Activated naive CD8-positive, alpha-beta T cell treated with anti-CD3 and anti-CD28 coated beads for 36 hours (primary cell): ENCODE measurements at places on chromosomes 13 and 19.

- DNase-seq: no peak
These were observed 40.4 kb upstream of the ZNF254 start for GRCh38 chr19:24046550-24046949.

- DNase-seq: no peak
These were observed 2.9 kb downstream of the RPS11 start for GRCh38 chr19:49499030-49499670.

- no peak for DNase-seq
These were observed 39.9 kb downstream of the SOX21 start for GRCh38 chr13:94672400-94672799.

DNA sequence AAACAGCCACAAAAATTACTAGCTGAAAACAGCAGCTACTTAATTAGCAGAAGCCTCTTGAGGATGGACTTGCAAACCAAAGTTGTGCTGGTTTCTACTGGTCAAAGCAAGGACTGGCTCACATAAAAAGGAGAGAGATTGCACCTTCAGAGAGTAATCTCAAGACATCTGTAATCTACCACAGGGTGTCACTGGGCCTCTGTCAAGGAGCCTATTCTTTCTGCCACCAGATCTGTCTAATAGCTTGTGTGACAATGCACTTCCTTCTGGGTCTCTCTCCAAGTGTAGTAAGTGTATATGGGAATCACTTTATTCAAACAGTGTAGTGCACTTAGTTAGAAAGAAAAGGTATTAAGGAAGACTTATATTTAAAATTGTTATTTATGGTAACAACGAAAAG is 24.4 kb upstream of the ZNF561 start:
- DNase-seq: no peak

DNA sequence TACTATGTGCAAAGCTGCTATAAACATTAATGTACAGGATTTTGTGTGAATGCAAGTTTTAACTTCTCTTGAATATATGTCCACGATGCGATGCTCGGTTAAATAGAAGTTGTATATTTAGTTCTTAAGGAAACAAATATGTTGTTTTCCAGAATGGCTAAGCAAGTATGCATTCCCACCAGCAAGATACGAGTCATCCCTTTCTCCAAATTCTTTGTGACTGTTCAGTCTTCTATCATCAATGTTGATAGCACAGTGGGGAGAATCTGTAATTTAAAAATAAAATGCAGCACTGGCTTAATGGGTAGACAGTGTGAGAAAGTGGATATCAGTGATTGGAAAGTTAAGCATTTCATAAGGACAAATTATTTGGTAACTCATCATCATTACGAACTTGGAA is 1340.8 kb downstream of the PCDH9 start:
- no peak for DNase-seq

- no peak for DNase-seq
These were observed 22.0 kb downstream of the ITGBL1 start for GRCh38 chr13:101474419-101474957.

DNA sequence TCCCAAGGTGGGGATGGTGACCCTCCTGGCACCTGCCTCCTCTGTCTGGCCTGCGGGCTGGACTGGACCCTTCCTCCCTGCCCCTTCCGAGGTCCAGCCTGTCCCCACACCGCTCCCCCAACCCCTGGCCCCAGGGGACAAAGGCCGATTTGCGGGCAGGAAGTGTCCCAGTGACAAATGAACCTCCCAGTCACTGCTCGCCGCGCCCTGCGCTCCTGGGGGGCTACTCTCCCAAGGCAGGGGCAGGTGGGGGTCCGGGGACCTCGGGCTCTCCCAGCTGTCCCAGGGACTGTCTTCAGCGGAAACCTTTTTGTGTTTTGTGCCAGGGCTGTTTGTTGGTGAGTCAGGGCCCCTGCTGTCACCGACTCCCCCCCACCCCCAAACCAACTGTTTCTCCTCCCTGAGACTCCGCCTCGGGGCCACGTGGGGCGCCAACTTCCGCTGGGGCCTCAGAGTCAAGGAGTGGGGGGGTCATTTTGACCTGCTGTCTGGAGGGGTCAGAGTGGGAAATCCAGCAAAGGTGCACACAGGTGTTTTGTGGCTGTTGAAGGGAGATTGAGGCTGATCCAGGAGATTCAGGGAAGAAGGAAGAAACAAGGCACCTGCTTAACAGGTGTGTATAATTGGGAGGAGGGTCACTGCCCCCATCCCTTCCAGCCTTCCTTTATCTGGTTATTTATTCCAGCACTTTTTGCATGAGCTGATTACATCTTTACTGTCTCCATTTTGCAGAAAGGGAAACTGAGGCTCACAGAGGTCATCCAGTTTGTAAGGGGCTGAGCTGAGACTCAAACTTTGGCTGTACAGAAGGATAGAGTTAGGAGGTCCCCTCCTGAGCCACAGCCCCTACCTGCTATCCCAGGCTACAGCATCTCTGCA is 831 bp downstream of the PGPEP1 start:
- peak; percentile 74 for DNase-seq

GRCh38 chr13:78976696-78977095 is 317.7 kb upstream of the OBI1 start:
- no peak for DNase-seq

GRCh38 chr13:26037302-26037701 is 14.5 kb downstream of the SHISA2 start:
- peak; percentile 18 for DNase-seq

DNA sequence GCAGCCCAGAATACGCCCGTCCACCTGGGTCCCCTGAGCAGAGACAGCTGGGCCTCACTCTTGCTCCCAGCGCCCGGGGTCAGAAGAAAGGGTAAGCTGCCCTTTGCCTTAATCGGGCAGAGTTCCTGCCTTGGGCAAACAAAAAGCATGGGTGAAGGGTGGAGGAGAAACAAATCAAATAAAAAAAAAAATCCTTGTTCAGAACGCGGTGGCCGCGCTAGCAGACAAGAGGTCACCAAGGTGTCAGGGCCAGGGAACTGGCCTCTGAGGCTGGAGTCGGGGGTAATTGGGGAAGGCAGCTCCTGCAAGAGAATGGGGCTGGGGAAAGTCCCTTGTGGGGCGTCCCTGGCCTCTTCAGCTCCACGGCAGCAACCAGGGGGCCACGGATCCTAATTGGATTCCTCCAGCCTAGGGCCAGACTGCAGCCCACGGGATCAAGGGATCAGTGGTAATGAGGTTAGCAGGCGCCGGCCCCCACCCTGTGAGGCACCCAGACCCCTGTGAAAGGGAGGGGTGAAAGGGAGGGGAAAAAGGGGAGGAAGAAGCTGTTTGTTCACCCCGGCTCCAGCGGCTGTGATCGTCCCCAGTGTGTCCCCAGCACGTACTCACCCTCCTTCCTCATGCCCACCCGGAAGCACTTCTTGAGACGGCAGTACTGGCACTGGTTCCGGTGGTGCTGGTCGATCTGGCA is 5.5 kb downstream of the NR2F6 start:
- no peak for DNase-seq

GRCh38 chr19:1376415-1376805 is 7.3 kb upstream of the NDUFS7 start:
- no peak for DNase-seq

DNA sequence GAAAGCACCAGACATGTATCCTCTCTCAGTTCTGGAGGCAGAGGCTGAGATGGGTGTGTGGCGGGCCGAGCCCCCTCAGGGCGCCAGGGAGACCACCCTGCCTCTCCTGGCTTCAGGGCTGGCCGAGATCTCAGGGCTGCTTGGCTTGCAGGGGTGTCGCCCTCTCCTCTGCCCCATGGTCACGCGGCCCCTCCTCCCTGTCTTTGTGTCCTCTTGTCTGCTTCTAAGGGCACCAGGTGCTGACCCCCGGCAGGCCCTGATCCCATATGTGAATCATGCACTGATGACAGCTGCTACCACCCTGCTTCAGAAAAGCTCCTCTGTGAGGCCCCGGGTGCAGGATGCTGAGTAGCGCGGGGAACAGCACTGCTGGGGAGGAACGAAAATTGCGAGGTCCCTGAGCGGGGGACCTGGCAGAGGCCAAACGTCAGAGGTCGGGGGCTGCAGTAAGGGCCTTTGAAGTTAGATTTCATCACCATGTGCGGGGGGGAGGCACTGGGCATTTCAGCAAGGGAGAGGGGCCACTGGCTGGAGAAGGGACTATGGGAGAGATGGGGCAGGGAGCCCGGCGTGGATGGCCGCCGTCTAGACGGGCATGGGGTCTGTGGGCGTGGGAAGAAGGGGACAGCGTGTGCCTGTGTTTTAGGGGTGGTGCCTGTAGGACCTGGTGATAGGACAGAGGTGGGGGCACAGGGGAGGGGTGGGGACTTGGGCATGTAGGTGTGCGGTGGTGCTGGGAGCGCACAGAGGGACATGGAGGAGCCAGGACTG is 125.2 kb downstream of the KDM4B start:
- no peak for DNase-seq

DNA sequence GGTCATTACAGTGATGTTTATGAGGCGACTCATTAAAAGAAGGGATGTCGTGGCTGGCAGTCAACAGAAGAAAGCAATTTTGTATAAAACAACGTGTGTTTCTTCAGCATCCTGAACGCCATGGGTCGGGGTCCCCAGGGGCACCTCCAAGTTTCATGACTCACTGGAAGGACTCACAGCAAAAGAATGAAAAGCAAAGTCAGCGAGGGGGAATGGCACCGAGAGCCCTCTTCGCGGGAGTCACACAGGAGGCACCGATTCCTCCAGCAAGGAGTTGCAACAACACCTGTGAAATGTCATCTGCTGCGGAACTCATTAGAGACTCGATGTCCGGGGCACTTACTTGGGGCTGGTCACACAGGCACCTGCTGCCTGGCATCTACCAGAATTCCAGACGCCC is 130.7 kb upstream of the PEG3 start:
- no peak for DNase-seq

- no peak for DNase-seq
These were observed 157.2 kb upstream of the OBI1 start for GRCh38 chr13:78816154-78816553.

DNA sequence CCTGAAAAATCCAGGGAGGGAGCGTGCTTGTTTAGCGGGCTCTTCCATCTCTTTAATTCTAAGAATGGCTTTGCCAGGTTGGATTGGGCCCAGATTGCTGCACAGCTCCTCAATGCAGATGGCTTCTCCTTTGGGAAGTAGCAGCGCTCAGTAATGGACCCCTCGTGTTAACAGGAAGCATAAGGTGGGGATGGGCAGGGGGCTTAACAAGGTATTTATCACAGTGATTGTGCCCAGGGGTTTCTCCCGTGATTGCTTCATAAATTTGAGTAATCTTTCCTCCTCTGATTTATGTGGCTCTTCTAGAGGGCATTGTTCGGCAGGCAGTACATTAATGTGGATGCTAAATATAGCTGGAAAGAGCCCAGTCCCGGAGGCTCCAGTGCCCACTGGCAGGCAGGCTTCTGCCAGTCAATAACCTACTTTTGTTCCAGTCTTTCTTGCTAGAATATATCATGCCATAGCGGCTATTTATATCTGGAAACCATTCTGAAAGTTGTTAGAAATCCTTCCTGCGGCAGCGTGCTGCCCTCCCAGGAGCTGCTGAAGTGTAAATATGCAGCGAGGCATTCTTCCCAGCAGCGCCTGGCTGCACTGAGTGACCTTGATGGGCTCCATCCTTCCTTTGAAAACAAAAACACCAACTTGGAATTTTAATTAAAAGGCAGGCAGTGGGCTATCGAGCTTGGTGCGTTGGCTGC is 65.0 kb downstream of the FGF9 start:
- DNase-seq: no peak

DNA sequence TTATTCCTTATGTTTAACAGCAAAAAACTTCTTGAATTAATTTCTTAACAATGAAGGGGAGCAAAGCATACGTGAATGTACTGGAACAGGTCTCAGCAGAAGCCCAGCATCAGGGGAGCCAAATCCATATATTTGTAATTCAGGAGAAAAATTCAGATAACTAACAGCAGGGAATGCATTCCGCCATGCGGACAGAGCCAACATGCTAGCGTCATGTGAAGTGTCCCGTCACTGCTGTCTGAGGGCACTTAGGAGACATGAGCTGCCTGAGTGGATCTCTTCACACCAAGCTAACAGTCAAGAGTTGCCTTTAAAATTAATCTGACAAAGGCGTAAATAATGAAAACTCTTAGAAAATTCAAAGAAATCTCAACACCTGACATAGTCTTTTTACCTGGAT is 6.4 kb downstream of the AMER2 start:
- no peak for DNase-seq

GRCh38 chr13:33758113-33758512 is 59.8 kb upstream of the RFC3 start:
- no peak for DNase-seq

- no peak for DNase-seq
These were observed 115.8 kb downstream of the DIAPH3 start for GRCh38 chr13:60047918-60048317.

GRCh38 chr19:41435936-41436673 is 3.6 kb downstream of the DMAC2 start:
- DNase-seq: no peak

DNA sequence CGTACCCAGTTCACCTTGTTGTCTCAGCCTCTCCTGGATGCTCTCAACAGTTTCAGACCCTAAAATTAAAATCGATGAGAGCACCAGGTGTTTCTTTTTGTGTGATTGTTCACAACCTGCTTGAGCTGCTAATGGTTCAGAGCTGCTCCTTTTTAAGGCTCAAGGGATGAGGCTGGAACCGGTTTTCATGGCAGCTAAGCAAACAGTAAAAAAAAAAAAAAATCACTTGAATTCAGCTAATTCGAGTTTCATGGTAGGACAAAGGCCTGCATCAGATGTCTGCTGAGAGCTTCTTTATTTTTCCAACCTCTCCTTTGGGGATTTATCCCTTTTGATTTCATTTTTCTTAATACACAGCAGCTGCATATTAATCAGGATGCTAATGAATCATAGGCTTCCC is 6.5 kb downstream of the SYCE2 start:
- no peak for DNase-seq

- no peak for DNase-seq
These were observed 26.6 kb downstream of the ZNF345 start for GRCh38 chr19:36876993-36877938.

DNA sequence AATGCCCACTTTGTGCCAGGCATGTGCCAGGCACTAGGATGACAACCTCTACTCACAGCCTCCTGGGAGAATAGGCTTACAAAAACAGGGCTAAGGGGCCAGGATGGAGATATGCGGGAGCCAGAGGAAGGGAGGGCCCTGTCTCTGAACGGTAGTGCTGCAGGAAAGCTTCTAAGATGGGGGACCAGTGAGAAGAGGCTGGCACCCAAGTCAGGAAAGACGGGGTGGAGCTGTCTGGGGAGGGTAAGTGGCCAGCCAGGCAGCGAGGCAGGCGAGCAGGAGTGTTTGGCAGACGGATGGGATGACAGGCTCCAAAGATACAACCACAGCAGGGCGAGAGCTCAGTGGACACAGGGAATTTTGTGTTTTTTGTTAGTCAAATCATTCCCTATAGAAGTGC is 44.7 kb upstream of the GPI start:
- no peak for DNase-seq

GRCh38 chr13:29473166-29473565 is 122.3 kb downstream of the SLC7A1 start:
- no peak for DNase-seq
